Stimulated activated CD8-positive, alpha-beta memory T cell treated with anti-CD3 and anti-CD28 coated beads, Interleukin-15, amount 100 ng/mL, for 24 hours (primary cell): ENCODE measurements at places on chromosomes 1 and 21.
A peak's percentile ranks its signal among the peaks of the same experiment; 100 is the strongest.

- no peak for DNase-seq
Observed at GRCh38 chr1:223215026-223215425, 72.0 kb upstream of the TLR5 start.

DNA sequence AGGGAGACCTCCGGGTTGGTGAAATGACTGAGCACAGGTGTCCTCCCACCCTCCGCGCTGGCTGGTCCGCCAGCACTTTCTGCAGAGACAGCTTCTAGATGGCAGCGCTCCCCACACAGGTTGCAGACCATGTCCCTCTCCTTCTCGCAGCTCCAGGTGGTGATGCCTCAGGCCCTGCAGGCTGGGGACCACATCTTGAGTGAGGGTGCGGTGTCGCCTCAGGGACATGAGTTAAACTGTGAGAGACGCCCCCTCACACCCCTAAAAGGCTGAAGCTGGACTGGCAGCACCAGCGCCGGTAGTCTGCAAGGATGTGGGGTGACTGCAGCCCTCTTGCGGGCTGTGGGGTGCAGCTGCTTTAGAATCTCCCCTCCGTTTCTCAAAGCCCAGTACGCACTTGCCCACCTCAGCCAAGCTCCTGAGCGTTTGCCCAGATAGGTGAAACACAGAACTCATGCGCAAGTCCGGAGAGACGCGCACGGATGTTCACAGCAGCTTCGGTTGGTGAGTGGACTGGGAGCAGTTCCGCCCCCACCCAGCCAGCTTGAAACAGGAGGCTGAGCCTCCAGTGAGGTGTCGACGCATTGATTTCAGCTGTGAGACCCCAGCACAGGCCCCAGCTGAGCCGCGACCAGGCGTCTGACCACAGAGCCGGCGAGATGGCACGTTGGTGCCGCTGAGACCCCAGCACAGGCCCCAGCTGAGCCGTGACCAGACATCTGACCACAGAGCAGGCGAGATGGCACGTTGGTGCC is 28.6 kb downstream of the COL6A1 start:
- no peak for DNase-seq

DNA sequence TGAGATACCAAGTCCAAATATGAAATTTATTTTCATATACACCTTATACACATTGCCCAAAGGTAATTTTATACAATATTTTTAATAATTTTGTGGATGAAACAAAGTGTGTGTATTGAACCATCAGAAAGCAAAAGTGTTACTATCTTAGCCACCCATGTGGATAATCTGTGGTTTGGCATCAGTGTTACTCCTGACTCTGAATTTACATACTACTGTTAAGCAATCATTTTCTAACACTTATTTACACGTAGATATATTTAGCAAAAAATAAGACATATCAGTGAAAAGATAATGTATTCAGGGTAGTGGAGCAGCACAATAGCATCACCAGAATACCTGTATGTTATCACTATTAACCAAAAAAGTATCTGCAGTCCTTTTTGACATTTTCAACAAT is 23.8 kb downstream of the DENND2D start:
- no peak for DNase-seq

GRCh38 chr1:98292994-98293393 is 368.5 kb upstream of the SNX7 start:
- DNase-seq: no peak

GRCh38 chr1:1777583-1777899 is 729 bp downstream of the NADK start:
- DNase-seq: no peak

DNA sequence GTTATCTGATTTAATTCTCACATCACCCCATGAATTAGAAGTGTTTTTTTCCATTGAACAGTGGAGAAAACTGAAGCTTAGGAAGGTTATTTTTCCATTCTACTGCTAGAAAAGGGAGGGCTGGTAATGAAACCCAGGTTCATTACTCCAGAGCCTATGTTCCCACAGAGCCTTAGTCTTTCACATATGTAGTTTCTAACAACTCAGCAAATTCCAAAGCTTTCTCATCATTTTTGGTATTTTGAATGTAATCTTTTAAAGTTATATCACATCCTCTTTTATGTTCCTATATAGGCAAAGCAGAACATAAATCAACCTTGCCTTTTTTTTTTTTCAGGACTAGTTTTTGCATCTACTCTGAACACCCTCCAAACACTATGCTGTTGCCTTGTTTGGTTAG is 131.9 kb upstream of the BEND5 start:
- no peak for DNase-seq

DNA sequence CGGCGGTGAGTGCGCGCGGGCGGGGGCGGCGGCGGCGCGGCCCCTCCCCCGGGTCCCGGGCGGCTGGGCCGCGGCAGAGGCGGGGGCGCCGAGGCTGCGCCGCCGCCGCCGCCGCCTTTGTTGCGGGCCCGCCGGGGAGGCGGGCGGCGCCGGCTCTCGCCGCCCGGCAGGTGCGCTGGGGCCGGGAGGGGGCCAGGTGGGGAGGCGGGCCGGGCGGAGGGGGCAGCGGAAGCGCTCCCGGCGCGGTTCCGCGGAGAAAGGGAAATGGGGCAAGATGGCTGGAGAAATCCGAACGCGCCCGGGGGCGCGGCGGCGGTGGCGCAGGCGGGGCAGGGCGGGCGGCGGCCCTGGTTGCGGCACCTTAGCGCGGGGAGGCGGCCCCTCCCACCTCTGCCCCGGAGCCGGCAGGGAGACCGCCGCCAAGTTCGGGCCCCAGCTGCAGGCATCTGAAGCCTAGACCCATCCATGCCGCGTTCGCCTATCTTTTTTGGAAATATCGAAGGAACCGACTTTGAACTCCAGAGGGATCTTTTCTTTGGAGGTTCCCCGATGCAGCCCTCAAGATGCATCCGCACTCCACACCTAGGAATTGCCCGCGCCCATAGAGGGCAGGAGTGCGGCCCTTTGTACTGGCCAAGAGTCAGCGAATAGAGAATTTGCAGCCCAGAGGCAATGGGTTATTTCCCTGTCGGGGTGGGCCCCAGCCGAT is 479 bp downstream of the POGK start:
- DNase-seq: peak; percentile 27

DNA sequence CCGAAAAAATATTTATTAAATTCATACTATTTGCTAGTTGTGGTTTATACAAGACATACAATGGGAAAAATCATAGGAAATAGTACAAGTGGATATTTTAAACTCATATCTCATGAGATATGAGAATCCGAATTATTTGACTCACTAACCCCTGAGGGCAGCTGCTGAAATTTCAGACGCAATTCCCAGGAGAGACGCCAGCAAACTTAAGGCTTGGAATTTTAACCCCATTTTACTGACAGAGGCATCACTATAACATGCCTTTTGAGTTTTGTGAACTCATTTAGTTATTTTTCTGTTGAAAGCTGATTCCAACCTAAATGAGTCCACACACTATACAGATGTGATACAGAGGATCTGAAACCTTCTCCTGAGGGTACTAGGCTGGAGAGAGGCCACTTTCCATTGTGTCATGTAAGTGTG is 5.9 kb upstream of the MROH9 start:
- no peak for DNase-seq

DNA sequence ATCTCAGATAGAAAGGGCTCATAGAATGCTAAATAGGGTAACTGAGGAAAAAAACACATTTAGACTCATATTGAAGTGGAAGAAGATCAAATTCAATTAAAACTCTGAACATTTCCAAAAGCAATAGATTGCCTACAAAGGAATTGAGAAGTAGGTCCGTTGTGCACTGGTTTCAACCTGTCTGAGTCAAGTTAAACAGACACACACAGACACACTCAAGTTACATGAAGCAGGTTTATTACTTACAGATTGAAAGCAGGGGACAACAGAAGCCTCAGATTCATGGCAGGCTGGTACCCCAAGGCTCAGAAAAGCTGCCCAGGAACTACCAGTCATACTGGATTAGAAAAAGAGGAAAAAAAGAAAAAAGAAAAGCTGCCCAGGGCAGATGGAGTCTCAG is 20.7 kb upstream of the S100A2 start:
- DNase-seq: no peak

DNA sequence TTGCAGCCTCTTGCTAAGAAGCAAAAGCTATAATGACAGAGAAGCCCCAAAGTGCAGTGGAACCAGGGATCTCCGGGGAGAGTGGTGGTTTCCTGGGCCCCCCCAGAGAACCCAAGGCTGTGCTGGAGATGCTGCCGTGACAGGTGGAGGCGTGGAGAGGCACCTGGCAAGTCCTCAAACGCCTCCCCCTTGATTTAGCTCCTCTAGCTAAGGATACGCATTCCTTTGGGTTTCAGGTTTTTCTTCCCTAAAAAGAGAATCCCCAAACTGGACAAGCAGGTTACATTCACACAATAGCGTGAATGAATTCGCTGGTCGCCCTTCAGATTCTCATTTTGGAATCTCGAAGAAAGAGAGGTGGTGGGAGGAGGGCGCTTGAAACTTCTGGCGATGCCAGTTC is 853 bp upstream of the ATP1A1 start:
- no peak for DNase-seq

- DNase-seq: no peak
Observed at GRCh38 chr1:175137369-175137768, 55.2 kb downstream of the KIAA0040 start.

DNA sequence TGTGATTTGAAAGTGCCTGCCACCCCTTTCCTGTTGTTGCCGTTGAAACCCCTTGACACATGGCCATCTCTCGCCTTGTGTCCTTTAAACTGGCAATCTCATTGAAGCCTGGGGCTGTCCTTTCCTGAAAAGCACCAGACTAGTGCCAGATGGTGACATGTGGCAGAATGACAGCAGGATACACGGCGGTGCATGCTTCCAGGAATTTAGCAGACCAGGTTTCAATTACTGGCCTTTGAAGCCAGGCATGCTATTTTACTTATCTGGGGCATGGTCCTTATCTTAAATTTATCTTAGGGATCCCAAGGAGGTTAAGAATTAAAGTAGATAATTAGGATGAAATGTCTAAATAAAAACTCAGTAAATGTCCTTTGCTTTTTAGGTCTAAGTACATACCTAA is 15.2 kb downstream of the PLPPR4 start:
- no peak for DNase-seq

DNA sequence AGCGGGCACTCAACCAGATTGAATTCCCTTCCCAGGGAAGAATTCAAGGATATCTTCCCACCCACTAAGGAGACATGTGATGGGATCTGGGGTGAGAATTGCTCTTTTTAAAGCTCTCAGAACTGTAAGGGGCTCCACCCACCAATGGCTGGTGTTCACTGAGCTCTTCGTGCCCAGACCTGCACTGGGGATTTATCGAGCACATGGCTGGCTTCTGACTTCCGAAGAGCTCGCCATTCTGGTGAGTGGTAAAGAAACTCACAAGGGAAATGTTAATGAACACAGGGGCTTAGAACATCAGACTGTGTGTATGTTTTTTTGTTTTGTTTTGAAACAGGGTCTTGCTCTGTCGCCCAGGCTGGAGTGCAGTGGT is 9.8 kb downstream of the PADI3 start:
- DNase-seq: no peak

- no peak for DNase-seq
Observed at GRCh38 chr21:37655611-37656300, 260.5 kb downstream of the KCNJ6 start.

GRCh38 chr1:187819086-187819485 is 990.3 kb downstream of the PLA2G4A start:
- DNase-seq: no peak

GRCh38 chr1:98839840-98840239 is 164.8 kb downstream of the PLPPR5 start:
- no peak for DNase-seq

DNA sequence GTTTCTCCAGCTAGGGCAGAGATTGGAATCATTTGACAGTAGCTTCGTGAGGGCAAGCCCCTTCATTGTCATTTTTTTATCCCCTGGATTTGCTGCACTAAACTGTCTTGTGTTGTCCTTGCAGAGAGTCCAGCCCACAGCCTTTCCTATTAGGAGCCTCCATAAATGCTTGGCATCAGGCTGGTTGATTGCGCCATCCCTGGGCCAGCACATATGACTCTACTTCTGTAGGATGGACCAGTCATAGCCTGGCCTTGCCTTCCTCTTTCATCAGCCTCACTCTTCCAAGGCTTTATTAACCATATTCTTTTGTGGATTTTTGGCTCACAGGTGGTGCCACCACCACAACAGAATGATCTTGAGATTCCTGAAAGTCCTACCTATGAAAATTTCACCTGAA is 31.4 kb downstream of the LY9 start:
- DNase-seq: no peak
